ENCODE measurements at places on chromosomes 7 and 10.

DNA sequence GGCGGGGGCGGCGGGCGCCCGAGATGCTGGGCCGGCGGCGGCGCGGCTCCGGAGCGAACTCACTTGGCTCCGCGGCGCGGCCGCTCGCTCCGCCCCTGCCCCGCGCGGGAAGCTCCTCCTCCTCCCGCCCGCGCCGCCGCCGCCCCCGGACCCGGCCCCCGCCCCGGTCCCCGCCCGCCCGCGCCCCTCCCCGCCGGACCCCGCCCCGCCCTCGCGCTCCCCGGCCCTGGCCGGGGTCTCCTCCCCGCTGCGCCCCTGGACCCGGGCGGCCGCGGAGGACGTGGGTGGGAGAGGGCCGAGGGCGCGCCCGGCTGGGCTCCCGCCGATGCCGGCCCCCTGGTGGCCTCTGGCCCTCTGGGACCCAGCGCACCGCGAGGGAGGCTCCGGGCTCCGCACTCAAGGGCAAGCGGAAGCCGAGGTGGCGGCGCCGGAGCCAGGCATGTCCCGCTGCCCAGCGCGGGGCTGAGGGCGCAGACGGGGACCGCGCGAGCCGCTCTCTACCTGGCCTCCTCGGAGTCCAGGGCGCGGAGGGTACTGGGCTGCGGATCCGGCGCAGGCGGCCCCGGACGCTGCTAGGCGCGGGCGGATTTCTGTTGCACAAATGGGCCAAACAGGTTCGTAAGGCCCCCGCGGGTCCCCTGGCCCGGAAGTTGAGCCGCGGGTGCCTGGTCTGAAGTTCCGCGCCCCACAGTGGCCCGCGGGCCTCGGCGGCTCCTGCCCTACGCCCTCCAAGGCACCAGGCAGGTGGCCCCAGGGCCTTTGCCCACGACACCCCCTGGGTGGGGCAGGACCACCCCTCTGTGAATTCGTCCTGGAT lies at the start of gene TCERG1L:
Gene TCERG1L (minus strand): TSS at position 61 of the 817 bp plus-strand sequence. CDS start 86 bp downstream, outside the sequence.
- no peak for DNase-seq

DNA sequence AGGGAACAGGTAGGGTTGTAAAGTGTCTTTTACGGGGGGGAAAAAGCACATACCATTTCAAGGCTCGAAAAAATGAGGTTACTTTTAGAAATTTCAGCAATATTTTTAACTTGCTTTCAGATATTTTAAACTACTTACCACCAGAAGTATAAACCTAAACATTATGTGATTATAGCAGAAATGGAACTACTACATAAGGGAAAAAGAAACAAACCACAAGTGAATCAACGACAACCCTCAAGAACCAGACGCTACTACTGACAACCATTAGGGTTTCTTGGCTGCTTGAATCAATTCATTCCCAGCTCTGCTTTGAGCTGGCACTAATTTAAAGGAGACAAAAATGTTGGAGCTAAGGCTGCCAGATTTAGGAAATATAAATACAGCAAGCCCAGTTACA lies 80.1 kb downstream of the ZFAND4 start:
- no peak for DNase-seq

- no peak for DNase-seq
These were observed 24.9 kb downstream of the ZNF37A start for GRCh38 chr10:38119038-38119437.

- no peak for DNase-seq
These were observed 29.4 kb downstream of the PRKG1 start for GRCh38 chr10:51103554-51104217.

DNA sequence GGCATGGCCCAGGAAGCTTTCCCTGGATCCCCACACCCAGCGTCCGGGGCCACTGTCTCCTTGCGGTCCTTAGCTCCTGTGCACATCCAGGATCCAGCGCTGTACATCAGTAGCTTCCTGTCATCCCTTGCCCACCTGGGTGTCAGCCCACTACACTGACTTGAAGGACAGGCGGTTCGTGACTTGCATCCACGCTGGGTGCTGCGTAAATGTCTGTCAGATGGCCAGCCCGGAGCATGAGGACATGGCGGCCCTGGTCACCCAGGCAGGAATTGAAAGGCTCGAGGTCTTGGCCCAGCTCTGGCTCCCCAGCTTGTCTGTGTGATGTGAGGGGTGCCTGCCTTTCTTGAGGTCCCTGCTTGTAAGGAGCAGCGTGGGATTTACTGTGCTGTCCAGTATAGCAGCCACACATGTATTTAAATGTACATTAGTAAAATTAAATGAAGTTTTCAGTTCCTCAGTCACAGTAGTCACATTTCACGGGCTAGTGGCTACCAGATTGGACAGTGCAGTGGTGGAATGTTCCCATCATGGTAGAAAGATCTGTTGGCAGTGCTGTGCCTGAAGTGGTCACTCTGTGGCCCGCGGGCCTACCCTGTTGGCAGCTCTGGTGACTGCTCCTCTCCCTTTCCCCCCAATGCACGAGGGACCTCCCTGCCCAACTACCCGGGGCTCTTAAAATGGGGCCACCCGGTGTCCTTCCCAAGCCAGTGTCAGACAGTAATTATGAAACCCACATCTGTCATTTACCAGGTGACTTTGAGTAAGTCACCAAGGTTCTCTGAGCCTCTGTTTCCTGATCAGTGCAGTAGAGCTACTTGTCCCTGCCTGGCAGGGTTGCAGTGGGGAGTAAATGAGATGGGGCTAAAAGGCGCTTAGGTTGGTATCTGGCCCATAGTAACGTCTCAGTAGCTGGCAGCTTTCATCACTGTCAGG lies 97.8 kb upstream of the PPIF start:
- DNase-seq, result no peak

DNA sequence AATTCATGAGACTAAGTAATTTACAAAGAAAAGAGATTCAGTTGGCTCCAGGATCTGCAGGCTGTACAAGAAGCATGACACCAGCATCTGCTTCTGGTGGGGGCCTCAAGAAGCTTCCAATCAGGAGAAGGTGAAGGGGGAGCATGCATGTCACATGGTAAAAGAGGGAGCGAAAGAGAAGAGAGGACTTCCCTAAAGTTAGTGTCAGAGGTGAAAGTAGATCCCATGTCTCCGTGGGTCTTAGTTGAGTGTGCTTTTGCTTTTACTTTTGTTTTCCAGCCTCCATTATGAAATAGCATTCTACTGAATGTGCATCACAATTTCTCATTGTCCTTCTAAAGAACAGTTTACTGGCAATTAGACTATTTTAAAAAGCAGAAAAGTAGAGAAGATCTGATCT lies 213.6 kb upstream of the FZD1 start:
- DNase-seq, result no peak

DNA sequence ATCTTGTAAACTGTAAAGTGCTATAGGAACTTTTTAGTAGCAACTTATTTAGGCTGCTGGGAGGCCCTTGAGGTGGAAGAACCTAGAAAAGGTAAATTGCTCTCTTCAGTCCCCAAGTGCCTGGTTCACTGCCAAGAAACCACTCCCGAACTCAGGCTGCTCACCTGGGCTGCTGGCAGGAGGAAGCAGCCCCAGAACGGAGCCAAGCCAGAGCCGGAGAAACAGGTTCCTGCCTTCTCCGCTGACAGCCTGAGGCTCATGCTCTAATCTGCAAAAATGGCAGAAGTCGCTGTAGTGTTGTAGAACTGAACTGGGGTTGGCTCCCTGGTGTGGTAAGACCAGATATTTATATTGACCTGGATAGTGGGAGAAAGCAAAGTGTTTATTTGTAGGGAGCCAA lies 136.0 kb downstream of the CUL2 start:
- DNase-seq, result no peak

- no peak for DNase-seq
These were observed 180.6 kb downstream of the PHTF2 start for GRCh38 chr7:77979219-77979618.

- no peak for DNase-seq
These were observed 67.1 kb upstream of the HABP2 start for GRCh38 chr10:113485736-113486135.

DNA sequence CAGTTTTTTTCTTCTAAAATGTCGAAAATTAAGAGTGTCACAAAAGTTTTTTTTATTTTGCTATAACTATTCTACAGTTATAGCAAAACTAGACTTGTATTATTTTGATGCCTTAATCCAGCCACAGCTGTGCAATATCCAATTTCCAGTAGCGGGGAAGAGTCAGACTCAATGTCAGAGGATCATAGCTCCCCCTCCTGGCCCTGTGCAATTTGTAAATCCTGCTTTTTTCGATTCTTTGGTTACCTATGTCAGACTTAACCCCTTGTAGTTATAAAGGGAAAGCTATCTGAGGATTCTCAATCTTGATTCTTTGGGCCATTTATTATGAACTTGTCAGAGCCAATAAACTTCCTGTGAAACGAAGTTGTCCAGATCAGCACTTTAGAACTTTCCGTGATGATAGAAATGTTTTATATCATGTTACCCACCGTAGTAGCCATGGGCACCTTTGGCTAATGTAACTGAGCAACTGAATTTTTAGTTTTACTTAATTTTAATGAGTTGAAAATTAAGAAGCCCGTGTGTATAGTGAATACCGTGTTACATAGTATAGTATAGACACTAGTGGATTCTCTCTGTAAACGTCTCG lies 87.7 kb upstream of the PRKCQ start:
- peak; percentile 34 for DNase-seq

DNA sequence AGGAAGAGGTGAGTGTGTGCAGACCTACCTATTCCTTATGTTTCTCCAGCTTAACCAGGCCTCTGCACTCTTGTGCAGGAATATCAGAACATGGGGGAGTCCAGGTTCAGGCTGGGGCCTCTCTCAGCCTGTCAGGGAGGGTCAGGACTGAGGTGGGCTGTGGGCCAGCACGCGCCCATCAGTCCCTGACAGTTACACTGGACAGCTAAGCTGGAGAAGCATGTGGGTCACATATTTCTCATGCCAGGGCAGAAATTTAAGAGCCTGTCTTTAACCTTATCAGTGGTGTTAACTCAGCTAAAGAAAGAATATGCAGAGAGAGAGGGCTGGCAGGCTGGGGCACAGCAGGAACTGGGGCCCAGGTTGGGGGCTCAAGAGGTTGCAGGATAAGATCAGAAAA lies 8.7 kb upstream of the POLD2 start:
- DNase-seq, result no peak

GRCh38 chr10:62726142-62726541 lies 78.4 kb upstream of the ADO start:
- DNase-seq, result peak; percentile 51

DNA sequence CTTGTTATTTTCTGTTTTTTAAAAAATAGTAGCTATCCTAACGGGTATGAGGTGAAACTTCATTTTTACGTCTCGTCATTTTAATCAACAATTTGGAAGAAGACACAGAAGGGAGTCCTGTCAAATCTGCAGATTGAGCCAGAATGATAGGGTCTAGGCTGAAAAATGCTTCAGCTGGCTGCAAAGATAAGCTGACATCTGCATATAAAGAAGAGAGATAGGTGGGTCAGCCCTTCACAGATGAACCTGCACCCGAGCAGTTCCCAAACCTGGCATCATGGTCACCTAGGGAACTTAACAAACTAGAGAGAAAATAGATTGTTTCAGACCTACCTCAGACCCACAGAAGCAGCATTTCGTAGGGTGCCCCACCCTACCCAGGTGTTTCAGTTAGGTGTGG lies 35.2 kb upstream of the BMPR1A start:
- no peak for DNase-seq

DNA sequence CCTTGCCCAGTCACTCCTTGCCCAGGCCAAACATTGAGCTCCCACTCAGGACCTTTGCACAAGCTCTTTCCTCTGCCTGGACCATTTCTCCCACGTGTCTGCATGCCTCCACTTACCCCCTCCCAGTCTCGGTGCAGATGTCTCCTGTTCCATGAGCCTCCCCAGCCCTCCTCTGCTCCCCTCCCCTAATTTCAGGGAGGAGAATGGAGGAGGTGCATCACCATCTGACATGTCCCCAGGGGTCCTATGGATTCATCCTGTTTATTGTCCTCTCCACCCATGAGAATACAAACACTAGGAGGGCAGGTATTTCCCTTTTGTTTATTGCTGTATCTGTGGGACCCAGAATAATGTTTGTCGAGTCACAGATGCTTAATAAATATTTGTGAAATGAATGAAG lies 8.6 kb upstream of the GRID2IP start:
- no peak for DNase-seq

DNA sequence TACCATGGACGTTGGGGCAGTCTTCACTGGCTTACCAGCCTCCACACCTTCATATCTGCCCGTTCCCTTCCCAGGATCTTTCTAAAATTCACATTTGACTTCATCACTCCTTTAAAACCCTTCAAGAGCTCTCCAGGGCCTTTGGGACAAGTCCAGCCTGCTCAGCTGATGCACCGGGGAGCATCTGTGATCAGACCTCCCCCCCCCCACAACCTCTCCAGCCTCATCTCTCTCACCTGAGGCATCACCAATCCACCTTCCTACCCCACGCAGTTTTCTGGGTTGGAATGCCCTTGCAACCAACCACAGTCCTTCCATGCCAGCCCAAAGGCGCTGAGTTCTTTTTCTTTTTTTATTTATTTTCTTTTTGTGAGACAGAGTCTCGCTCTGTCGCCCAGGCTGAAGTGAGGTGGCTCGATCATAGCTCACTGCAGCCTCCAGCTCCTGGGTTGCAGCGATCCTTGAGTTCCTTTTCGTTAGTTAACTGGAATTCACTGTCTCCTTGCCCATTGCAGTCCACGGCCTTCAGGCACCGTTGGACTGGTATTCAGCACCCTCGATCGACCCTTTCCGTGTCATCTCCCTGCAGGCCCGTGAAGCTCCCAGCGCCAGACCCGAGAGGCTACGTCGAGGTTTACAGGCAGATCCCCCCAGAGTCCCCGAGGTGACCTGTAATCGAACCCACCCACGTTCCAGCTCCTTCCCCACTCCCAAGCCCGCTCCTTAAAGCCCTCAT lies 654 bp downstream of the ALKBH4 start:
- DNase-seq, result no peak

- DNase-seq, result no peak
These were observed 25.9 kb downstream of the GRK5 start for GRCh38 chr10:119233123-119233820.

GRCh38 chr7:39890411-39890810 lies 59.6 kb upstream of the CDK13 start:
- DNase-seq, result no peak

GRCh38 chr10:101938305-101939007 lies 94.9 kb upstream of the KCNIP2 start:
- DNase-seq, result no peak

DNA sequence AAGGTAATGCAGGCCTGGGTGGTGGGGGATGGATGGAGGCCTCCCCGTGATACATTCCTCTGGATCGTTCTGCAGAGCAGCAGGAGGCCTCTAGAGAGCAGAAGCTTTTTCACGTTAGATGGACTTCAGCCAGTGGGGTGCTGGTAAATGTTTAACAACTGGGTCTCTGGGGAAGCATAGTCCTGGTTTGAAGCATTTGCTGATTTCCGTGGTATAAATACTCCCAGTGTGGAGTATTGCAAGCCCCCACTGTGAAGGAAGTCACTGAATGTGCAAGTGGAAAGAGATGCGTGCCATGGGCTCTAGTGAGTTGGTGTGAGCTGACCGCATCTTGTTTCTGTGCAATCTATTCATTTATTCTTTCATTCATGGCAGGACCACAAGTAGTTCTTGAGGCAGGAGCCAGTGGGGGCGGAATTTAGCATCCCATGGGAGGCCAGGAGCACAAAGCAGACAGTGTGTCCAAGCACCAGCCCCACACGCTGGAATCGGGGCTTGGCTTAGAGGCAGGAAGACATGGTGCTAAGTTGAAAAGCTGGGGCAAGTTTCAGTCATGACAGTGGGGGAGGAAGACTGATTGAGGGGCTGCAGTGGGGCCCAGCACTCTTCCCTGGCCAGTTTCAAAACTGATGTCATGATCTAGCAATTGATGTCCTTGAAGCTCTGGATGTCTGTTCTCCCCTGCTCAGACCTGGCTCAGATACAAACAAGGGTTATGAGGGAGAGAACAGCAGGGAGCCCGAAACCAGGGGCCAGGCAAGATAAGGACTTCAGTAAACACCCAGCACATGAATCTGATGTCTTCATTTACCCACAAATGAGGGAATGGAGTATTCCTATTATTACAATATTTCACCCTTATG lies 280.9 kb upstream of the LYZL1 start:
- no peak for DNase-seq

All from activated CD8-positive, alpha-beta memory T cell treated with anti-CD3 and anti-CD28 coated beads, Interleukin-2, amount 50 U/mL, for 4 hours (primary cell).